ENCODE measurements at places on chromosomes 16 and 17.

- DNase-seq = peak; percentile 55
Observed at GRCh38 chr16:71537643-71538042, 11.4 kb downstream of the CHST4 start.

- DNase-seq = no peak
Observed at GRCh38 chr16:70410734-70411133, 28.2 kb downstream of the ST3GAL2 start.

DNA sequence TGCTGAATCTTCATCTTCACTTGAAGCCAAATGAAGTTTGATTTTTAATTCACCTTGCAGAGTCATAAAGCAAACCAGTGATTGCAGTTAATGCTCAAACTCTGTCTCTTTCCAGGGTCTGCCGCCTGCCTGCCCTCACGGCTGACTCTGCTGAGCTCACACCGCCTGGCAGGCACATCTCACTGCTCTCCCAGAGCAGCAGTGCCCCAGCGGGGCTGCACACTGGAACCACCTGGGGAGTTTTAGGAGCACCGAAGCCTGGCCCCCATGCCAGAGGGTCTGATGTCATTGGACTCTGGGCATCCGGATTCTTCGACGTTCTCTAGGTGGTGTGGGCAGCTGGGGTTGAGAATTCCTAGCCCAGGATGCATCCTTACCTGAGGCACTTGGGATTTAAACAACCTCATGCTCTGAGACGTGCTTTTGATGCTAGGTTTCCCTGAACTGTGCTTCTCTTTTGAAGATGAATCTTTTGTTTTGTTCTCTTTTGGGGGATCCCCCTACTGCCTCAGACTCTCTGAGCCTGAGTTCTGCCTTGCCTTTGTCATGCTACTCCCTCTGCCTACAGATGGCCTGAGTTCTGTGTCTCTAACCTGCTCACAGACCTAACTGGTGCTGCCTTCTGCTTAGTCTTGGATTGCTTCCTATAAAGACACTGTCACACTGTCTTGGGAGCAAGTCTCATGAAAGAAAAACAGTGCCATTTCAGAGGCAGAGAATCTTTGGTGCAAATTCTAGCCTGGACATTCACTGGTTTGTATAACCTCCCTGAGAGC, 438.1 kb upstream of the CCL2 start:
- DNase-seq = no peak

DNA sequence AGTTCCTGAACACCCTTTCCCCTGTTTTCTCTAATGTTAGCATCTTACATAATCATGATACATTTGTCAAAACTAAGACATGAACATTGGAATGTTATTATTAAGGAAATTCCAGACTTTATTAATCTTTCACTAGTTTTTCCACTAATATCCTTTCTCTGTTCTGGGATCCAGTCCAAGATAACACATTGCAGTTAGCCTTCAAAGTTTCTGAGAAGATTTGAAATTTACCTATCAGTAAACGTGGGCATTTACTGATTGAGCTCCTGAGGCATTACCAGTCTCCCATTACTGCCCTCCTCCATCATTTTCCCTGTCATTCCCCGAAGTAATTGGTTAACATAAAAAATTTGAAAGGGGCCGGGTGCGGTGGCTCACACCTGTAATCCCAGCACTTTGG, 5.7 kb upstream of the CD300LG start:
- no peak for DNase-seq

- DNase-seq = no peak
Observed at GRCh38 chr17:10421900-10422542, at the start of gene MYH8. Gene MYH8, minus strand, starts transcription at chr17:10421950. Its CDS starts 1,723 bp downstream, at chr17:10420227.

DNA sequence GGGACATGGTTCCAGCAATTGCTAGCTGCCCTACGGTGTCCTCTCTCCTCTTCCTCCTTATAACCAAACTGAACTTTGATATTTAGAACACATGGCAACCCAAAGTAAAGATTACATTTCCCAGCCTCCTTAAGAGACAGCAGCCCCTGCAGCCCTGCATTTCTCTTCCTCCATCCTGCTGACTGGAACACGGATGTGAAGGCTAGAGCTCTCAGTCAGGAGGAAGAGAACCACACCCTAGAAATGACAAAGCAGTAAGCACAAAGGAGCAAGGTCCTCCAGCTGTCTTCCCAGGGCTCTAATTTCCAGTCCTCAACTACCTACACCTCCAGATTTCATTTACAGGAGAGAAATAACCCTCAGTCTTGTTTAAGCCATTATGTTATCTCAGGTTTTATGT, 10.9 kb downstream of the DYNC1LI2 start:
- DNase-seq = no peak

DNA sequence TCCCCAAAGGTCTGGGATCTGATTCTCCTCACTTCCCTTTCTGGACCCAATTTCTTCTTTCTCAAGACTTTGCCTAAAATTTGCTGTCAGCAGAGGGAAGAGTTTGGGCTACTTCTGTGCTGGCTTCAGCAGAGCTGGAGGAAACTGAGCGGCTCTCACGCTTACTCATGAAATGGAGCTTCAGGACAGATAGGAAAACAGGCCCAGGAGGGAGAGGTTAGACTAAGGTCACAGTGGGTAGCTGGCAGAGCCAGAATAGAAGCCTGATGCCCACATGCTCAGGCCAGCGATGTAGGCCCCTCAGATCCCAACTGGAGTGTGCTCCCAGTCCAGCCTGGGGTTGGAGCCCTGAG, 593 bp downstream of the SLC38A7 start:
- DNase-seq = no peak

GRCh38 chr17:68709461-68709860, 108.3 kb upstream of the FAM20A start:
- no peak for DNase-seq

DNA sequence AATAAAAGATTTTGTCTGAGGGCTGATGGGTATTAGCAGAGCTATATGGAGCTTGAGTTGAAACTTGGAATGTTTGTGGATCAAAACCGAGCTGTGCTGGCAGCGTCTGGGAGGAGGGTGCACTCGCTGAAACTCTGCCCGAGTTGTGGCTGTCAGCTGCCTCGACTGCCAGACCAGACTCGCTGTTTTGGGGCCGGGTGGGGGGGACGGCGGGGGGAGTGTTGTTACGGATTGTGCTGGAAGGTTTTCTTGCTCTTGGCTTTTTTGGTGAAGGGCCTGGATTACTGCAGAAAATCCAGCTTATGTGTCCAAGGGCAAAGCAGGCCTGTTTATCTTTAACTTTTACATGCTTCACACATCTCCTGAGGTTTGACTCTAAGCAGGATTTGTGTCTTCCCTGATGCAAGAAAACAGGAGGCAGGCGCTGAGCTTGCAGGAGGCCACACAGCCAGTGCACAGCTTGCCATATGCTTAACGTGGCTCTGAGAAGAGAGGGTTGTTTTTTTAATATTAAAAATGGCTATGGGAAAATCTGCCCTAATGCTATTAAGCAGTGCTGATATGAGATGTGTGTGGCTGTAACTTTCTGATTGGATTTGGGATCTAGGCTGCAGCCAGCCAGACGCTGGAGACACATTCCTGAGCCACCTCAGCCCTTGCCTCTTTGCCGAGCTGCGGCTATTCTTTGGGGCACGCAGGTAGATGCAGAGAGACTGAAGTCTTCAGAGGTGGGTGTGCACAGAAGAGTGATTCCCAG, 20.5 kb upstream of the RPTOR start:
- no peak for DNase-seq

GRCh38 chr17:75262112-75262606, 480 bp downstream of the MRPS7 start:
- DNase-seq = no peak

DNA sequence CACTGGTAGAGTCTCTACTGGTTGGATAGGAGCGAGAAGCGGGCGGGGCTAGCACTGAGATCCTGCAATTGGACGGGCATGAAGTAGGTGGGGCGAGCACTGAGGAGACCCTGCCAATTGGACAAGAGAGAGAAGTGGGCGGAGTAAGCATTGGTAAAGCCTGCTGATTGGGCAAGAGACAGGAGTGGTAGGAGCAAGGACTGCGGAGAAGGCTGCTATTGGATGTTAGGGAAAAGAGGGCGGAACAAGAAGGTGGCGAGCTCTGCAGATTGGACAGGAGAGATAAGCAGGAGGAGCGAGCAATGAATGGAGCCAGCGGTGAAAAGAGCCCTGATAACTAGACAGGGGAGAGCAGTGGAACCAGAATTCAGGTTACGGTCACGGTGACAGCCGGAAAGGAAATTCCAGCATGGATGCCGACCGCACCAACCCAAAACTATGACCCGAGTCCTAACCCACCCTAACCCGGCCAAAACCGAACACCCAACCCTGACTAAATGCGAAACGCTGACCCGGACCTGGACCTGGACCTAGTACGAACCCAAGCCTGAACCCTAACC, 4.8 kb downstream of the SCGB1C2 start:
- no peak for DNase-seq

DNA sequence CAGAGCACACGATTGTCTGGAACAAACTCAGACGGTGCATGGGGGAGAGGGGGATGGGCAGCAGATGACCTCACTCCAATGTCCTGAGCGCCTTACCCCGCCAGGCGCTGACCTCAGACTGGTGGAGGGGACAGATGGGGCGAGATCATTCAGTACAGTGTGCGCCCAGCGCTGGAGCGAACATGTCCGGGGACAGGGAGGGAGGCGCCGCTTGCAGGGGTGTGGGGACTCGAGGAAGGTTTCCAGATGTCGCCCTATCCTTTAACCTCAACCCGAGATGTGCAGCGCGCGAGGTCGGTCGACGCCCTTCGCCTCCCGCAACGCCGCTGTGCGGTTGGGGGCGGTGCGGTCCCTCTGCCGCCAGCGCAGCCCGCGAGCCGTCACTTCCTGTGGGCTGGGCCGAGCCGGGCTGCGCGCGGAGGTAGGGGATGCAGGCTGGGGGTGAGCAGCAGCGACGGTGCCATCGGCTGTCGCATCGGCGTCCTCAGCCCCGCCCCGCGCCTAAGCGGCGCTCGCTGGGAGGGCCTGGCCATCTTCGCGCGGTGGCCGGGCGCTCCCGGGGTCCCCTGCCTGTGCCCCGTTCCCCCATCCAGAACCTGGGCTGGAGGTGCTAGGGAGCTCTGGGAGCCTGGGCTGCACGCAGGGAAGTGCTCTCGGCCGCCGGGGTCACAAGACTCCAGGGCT, 5.3 kb upstream of the CDR2L start:
- DNase-seq = peak; percentile 42

DNA sequence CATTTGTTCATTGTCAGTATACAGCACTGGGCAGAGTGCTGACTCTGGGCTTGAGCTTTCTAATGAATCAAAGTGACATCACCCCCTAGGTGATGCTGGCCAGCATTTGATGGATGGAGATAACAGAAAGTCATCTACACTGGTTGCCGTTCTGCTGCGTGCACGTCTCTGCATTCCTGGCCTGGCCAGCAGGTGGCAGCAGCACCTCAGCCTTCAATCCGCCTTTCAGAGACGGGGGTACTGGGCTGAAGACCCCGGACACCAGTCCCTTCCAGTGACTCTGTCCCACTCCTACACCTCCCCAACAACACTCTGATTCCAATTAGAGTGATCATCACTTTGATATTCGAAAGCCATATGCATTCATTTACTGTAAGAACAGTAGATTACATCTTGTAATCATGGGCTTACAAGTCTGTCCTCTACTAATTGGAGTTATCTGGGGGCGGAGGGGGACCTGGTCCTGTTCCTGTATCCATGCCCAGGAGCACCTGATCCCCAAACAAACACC, 6.0 kb downstream of the CPSF4L start:
- DNase-seq = no peak

GRCh38 chr17:8742274-8742673, 2.4 kb downstream of the CCDC42 start:
- DNase-seq = no peak

- no peak for DNase-seq
Observed at GRCh38 chr17:77409282-77410161, 268.8 kb downstream of the SEC14L1 start.

GRCh38 chr17:49104511-49105074, 28.0 kb upstream of the B4GALNT2 start:
- DNase-seq = no peak

- no peak for DNase-seq
Observed at GRCh38 chr16:62298600-62298999, 262.4 kb upstream of the CDH8 start.

GRCh38 chr16:67399218-67399733, 6.0 kb upstream of the TPPP3 start:
- no peak for DNase-seq

DNA sequence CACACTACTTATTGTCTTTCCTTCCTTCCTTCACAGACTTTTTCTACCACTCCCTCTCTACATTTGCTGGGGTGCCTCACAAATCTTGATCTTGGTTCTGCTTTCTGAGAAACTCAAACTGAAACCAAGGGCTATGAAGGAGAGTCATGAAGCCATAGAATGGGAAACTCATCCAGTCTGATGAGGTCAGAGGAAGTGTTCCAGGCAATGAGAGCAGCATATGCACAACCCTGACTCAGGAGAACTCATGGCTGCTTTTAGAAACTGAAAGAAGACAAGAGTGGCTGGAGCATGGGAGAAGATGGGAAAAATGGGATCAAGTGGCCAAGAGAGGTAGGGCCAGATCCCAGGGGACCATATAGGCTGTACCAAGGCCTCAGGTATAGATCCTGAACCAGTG, 130.0 kb upstream of the TOX3 start:
- no peak for DNase-seq

DNA sequence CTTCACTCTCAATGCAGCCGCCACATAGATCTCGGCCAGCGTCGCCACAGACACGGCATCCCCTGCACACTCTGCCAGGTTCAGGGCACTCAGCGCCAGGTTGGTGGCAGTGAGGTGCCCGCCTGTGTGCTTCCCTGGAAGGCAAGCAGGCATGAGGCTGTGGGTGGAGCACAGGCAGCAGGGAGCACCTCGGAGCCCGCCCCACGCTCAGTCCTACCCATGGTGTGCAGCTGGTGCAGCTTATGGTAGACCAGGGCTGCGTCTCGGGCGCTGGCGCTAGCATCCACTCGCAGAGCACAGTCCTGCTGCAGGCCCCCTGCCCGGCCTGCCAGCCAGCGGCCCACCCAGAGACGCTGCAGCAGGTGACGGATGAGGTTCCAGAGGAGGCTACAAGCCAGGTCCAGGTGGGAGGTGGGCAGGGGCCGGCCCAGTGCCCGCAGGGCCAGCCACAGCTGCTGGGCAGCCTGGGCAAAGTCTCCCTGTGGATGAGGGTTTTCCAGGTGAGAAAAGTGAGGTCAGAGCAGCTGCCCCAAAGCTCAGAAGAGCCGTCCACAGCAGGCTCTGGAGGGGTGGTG, 20.5 kb downstream of the SREBF1 start:
- DNase-seq = no peak

GRCh38 chr17:80523054-80523744, 21.4 kb upstream of the RPTOR start:
- no peak for DNase-seq

- DNase-seq = no peak
Observed at GRCh38 chr17:79667746-79668145, 56.9 kb upstream of the RBFOX3 start.

GRCh38 chr17:66255112-66255511, 25.9 kb upstream of the APOH start:
- peak; percentile 23 for DNase-seq

Data from NT2/D1 (cell line).